ENCODE measurements at places on chromosomes 5 and 9.

- DNase-seq, result no peak
Measured at GRCh38 chr5:101517795-101518194, 614.7 kb upstream of the ST8SIA4 start.

GRCh38 chr9:28929433-28929832, 1356.2 kb upstream of the C9orf72 start:
- no peak for DNase-seq

DNA sequence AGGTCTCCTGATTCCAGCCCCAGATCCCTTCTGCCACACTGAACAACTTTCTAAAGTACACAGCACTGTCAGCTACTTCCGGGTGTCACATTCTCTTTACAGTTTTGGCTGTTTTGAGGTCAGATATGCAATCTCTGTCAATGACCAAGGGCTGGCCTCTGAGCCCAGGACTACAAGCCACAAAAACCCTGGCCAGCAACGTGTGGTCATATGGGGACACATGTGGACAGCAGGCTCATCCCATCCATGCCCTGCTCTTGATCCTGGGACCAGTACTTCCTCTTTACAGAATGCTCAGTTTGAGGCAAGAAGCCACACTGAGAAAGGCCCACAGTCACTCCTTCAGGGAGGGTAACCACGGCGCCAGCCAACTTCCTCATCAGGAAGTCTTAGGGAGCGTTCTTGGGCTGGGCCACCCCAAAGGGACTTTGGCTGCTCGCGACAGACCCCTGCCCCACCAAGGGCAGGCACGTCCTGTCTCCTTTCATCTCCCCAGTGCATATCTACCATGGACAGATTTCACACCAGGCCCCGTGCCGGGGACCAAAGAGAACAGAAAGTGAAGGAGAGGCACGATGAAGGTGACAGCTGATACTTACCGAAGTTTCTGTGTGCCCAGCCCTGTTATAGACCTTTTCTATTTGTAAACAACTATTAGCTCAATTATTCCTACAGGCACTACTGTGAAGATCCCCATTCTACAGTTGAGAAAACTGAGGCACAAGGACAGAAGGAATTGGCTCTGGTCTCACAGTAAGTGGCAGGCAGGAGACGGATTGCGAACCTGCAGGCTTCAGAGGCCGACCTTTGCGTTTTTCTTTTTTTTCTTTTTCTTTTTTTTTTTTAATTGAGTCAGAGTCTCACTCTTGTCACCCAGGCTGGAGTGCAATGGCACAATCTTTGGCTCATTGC, 37.3 kb downstream of the STK10 start:
- DNase-seq, result no peak

DNA sequence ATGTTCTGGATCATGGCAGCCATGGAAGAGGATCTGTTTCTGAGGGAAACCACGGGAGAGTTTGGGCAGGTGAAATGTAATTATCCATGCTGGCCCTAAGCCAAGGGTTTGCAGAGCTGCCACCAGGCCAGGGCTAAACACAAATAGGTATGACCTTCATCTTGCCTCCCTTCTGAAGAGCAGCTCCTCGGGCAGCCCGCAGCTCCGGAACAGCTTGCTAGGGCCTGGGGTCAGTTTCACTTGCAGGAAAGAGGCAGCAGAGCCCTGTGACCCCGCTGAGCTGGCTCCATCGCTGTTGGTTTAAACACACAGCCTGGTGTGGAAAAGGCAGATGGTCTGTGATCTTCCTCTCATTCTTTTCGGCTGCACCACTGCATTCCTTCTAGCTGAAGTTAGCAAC, 141.4 kb downstream of the TMEM38B start:
- DNase-seq, result no peak

DNA sequence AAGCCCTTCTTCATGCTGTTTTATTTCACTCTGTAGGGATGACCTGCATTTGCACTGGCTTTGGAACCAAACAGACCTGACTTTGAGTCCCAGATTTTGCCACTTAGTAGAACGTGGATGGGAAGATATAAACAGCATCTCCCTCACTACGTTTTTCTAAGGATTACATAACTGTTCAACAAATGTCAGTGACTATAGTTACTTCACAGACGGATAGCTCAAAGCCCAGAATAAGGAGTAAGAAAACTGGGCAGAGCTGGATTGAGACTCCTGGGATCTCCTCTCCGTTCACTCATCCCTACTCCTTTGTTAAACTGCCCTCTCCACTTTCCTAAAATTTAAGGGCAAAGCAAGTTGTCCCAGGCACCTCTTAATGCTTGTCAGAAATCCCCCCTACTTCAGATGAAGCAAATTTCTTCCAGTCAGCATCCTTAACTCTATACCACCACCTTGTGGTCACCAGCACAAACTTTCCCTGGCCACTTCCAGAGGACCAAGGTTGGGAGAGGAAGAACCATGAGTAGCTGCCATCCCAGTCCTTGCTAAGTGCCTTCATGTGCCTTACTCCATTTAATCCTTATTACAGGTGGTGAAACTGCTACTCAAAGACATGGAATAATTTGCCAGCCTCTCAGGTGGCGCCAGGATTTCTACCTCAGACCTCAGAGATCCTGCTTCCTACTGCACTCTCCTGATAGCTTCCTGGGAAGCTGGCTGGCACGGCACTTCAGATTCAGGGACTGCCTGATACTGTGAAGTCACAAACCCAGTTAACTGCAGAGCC, 38.4 kb downstream of the EGR1 start:
- DNase-seq, result peak; percentile 86

DNA sequence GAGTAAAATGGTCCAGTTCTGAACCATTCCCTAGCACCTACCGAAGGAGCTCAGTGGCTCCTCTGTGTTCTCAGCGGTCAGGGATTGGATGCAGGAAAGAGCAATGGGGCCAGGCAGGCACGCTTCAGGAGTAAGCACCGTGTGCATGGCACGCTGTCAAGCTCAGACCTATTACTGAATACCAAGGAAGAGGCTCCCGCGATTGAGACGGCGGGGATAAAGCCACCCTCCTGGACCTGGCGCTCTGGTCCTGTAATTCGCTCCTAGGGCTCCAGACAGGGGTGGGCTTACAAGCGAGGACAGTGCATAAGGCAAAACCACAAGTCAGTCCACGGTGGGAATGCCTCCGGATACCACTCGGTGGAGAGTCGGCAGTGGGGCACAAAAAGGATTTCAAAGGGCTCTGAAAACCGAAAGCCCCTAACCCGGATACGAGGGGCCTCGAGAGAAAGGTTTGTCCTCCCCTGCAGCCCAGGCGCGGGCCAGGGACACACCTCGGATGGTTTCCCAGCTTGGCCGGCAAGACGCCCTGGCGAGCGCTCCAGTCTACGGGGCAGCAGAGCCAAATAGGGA, 988 bp downstream of the OXCT1 start:
- peak; percentile 55 for DNase-seq

DNA sequence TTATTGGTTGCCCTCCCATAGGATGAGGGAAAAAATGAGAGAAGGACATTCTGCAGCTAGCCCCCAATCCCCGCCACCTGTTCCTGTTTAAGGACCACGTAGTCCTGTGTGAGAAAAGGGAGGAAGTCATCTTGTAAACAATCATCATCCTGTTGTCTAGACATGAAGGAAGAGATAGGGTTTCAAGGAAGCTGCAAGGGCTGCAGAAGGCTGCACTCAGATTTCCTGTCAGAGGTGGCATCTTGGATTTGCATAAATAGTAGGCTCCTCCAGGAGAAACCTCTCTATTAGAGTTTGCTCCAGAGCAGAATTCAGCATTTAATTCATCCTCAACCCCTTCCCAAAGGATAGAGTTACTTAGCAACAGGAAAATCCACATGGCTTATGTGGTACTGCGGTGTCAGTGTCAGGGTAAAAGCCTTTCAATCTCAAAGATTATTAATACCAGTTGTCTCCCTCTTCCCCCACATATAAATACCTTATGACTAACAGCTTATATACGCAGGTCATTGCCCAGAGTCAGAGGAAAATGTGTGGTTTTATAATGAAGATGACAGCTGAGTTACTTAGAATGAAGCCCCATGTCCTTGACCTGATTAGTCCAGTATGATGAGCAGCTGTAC, 4.6 kb upstream of the DNAJC18 start:
- DNase-seq, result peak; percentile 47

DNA sequence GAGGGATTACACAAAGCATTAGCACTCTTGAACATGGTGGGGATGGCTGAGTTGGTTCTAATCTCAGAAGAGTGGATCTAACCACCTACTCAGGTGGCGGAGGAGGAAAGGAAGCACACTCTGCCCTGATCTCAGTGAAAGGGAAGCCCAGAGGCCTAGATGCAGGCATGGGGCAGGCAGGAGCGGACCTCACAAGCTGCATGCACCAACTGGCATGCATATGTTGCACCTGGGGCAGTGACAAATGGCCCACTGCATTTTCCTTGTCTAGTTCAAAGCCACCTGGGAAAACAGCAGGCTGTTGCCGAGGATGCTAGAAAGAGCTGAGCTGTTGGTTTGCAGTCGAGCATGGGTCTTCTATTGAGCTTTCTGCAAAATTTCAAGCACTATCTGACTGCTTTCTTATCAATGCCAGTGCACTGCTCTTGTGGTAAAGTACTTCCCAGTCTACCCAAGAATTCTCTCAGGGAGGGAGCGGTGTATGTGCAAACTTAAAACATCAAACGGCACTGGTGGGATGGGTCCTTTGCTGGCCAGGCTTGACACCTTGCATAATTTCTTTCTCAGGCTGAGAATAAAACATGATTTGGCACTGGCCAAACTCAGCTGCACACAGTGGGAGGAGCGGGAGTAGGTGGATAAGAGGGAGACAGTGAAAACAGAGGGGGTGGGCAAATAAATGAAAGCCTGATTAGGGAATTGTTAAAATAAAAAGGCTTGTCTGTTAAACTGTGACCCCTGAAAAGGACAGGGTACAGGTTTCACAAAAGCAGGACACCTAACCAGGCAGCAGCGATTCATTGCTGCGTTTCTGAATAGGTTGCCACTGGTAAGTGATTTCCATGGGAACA, 108.9 kb downstream of the MARCHF3 start:
- no peak for DNase-seq

DNA sequence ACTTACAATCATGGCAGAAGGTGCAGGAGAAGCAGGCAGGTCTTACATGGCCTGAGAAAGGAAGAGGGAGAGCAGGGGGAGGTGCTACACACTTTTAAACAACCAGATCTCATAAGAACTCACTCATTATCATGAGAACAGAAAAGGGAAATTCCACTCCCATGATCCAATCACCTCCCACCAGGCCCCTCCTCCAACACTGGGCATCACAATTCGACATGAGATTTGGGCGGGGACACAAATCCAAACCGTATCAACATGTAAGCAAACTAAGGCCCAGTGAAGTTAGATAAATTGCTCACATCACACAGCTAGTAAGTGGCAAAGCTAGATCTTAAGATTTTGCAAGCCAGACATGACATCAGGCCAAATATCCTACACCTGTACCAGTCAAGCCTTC, 48.3 kb upstream of the RIC1 start:
- DNase-seq, result no peak

GRCh38 chr9:99895510-99895909, 10.9 kb upstream of the STX17 start:
- no peak for DNase-seq

GRCh38 chr9:72441848-72442607, 77.0 kb upstream of the ZFAND5 start:
- peak; percentile 79 for DNase-seq

DNA sequence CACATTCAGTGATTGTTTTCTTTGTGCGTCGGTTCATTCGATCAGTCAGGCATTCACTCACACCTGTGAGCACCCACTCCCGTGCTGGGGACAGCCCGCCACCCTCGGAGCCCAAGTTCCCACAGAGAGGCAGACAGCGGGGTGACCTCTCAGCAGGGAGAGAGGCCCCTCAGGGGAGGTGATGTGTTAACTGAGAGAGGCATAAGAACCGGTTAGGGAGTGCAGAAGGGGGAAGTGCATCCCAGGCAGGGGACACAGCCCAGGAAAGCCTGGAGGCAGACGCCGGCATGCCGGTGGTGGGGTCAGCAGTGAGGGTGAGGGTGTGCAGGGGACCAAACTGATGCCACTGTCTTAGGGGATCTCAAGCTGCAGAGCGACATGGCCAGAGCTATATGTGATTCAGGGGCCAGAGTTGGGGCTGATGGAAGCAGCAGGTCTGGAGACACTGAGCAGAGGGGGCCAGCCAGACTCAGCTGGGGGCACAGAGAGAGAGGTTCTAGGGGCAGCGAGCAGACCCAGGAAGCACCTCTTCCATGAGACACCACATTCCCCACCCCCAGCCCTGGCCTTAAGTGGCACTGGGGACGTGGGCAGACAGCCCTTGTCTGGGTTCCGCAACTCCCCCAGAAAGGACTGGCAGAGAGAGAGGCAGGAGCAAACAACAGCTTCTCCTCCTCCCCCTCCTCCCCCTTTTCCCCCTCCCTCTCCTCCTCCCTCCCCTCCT, 35.9 kb downstream of the HK3 start:
- no peak for DNase-seq

DNA sequence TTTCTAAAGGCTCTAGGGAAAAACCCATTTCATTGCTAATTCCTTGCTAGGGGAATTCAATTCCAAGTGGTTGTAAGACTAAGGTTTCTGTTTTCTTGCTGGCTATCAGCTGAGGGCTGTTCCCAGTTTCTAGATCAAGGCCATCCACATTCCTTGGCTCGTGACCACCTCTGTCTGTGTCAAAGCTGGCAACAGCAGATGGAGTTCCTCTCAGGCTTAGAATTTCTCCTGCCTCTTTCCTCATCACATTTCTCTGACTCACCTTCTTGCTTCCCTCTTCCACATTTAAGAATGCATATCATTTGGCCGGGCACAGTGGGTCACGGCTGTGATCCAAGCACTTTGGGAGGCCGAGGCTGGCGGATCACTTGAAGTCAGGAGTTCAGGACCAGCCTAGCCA, 19.0 kb downstream of the DAB2IP start:
- peak; percentile 15 for DNase-seq

GRCh38 chr5:51214746-51215145, 168.5 kb upstream of the ISL1 start:
- no peak for DNase-seq

GRCh38 chr5:161235569-161235968, 311.0 kb downstream of the GABRB2 start:
- no peak for DNase-seq

DNA sequence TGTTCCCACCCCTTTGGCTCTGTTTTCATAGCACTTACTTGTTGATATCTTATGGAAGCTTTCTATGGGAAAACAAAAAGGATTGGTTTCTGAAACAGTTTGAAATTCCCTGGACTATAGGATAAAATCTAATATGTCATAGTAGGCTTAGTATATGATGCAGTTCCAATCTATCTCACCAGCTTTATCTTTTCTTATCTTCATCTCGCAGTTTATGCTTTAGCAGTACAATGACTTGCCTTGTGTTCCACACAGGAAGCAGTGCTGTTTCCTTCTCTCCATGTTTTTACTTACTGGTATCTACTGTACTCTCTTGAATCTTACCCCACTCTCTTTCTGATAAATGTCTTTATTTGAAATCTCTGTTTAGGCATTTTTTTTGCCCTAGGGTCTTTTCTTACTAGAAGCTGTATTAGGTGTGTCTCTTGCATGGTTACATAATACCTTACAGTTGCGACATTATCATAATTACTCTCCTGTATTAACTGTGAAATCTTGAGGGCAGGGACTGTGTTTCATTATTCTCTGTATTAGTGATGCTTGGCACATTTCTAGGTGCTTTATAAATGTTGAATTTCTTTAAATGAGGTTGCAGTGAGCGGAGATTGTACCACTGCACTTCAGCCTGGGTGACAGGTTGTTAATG, 76.3 kb downstream of the FOCAD start:
- no peak for DNase-seq

- peak; percentile 11 for DNase-seq
Measured at GRCh38 chr5:95842854-95843544, 20.5 kb upstream of the GLRX start.

- DNase-seq, result no peak
Measured at GRCh38 chr5:168176251-168176650, 115.2 kb upstream of the WWC1 start.
